Activated naive CD4-positive, alpha-beta T cell treated with anti-CD3 and anti-CD28 coated beads, Interleukin-2, amount 10 ng/mL, durations not matched to agents 7 days and 5 days (primary cell): ENCODE measurements at places on chromosomes 1 and 21.

DNA sequence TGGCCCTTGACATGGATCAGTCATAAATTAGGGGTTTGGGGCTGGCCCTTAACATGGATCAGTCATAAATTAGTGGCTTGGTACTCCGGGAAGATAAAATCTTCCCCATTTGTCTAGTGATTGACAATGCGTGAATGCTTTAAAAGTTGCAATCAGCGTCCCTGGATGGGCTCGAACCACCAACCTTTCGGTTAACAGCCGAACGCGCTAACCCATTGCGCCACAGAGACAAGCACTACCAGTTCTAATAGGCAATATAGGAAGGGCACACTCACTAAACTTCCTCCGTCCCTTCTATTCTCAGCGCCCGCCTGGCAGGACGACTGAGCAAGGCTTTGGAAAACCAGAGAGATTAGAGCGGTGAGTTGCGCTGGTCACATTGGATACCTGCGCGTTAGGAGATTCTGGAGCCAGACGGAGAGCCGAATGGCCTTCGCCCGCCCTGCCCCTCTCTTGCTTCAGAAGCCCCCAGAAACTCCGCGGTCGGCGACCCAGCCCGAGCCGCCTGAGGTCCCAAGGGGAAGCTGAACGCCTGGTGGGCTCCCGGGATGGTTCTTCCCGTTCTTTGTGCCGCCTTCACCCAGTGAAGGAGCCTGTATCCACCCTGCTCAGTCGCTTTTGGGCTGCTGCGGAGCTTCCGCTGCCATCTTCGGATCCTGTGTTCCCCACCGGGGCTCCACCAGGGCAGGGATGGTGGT is 235.9 kb downstream of the FAM72C start:
- H3K27ac ChIP-seq, result no peak overlapping the region
- no peak for DNase-seq
- peaks cover 23% of the 10 kb centered on the region for H3K27me3 ChIP-seq
- no peaks in the 10 kb centered on the region for H3K4me1 ChIP-seq
- H3K36me3 ChIP-seq, result no peaks in the 10 kb centered on the region

DNA sequence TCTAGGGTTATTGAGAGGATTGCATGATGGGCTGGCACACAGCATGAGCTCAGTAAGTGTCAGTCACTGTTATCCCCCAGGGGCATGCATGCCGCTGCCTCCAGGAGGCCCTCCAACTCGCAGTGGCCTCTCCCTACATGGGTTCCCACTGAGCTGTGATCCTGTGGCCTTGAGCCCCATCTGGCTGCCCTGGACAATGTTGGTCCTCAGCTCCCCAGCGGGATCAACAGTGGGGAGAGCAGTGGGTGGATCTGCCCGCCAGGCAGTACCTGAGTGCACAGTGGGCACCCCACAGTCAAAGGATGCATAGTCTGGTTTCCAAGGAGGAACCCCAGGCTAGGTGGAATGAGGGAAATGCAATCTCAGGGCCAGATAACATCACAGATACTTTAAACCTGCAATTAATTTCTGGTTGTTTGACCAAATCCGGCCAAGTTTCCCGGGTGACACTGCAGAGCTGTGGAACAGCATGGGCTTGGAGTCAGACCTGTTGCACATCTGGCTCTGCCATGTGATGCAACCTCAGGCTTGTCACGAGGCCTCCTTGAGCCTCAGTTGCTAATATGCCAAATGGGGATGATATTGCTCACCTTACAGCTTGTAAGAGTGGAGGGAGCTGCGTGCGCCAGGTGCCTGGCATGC is 9.3 kb downstream of the PADI3 start:
- no peaks in the 10 kb centered on the region for H3K4me1 ChIP-seq
- H3K27ac ChIP-seq, result no peak overlapping the region
- H3K36me3 ChIP-seq, result no peaks in the 10 kb centered on the region
- peaks cover 6% of the 10 kb centered on the region for H3K27me3 ChIP-seq

DNA sequence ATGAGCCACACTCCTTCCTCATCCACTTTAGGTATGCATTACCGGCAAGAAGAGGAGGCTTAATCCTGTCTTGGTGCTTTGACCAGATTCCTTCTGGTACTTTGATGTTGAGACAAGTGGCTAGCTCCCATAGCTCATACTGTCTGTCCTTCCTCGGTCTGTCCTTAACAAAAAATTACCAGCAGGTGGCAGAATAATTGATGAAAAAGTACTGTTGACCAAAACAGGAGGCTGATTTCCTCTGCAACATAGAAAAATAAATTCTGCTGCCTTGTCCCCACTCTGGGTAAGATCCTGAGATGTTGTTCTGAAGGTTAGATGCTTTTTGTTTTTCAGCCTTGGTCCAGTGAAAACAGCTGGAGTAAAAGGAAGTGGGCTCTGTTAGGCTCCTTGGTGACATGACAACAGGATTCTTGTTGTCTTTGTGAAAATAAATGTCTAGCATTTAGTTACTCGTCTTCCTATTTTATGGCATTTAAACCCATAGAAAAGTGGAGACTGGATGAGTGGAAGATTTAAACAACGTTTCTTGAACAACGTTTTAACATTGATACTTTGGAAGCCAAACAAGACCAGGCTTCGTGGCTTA is 11.2 kb upstream of the HJV start:
- H3K4me1 ChIP-seq, result peaks cover 36% of the 10 kb centered on the region
- DNase-seq, result no peak
- no peak overlapping the region for H3K4me3 ChIP-seq

DNA sequence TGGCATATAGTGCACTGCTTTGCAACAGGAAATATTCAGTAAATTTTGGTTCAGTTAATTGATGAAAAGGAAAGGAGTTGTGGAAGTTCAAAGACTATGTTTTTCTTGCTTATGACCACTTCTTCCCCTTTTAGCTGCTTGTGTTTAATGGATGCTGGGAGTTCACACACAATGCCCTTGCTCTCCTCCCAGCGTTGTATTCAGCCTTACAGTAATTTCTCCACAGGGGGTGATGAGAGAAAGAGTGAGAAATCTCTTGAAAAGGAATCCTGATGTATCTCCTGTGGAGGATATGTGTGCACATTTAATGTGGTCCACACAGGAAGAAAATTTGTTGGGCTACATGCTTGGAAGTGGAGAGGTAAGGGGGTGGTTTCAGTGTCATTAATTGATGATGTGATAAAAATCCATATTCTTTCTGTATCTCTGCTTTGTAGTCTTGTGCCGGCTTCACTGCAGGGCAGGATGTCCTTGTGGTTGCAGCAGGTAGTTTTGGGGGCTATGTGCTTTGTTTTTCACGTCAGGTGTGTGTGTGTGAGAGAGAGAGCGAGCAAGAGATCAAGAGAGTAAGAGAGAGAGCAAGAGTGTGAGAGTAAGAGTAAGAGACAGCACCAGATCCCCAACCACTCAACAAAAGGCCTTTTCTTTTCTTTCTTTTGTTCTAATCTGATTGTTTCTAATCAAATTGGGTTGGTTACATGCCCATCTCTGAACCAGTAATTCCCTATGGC is 204.4 kb downstream of the RWDD3 start:
- no peak overlapping the region for H3K27ac ChIP-seq
- DNase-seq, result no peak
- no peaks in the 10 kb centered on the region for H3K36me3 ChIP-seq
- no peaks in the 10 kb centered on the region for H3K4me1 ChIP-seq
- no peaks in the 10 kb centered on the region for H3K27me3 ChIP-seq
- H3K4me3 ChIP-seq, result no peak overlapping the region

- DNase-seq, result peak; percentile 64
- peaks cover 31% of the 10 kb centered on the region for H3K36me3 ChIP-seq
Measured at GRCh38 chr1:8423692-8424538, 106.0 kb downstream of the SLC45A1 start.

GRCh38 chr1:189682591-189682990 is 795.1 kb downstream of the BRINP3 start:
- no peak overlapping the region for H3K27ac ChIP-seq
- H3K27me3 ChIP-seq, result no peaks in the 10 kb centered on the region
- H3K4me1 ChIP-seq, result no peaks in the 10 kb centered on the region
- no peak for DNase-seq

DNA sequence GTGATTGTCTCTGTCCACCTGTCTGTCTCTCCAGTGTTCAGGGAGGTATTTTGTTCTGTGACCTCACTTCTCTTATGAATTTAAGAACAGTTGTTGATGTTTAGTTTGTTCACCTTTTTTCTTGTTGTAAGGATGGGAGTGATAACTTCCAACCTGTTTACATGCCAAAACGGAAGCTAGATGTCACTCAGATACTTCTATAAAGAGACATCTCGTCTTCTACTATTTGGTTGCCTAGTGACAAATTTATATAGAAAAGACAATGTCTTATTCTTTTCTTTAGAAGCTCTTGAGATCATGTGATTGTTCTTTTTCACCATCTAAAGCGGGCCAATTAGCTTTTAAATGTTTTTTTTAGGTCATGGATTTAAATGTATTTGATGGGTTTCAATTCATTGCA is 33.8 kb downstream of the PRSS38 start:
- no peak overlapping the region for H3K27ac ChIP-seq
- H3K4me3 ChIP-seq, result no peak overlapping the region
- H3K36me3 ChIP-seq, result no peaks in the 10 kb centered on the region
- DNase-seq, result no peak

GRCh38 chr1:27406362-27406680 is 13.9 kb downstream of the GPR3 start:
- H3K4me1 ChIP-seq, result peaks cover 18% of the 10 kb centered on the region
- no peak for DNase-seq
- peaks cover 31% of the 10 kb centered on the region for H3K36me3 ChIP-seq
- H3K27me3 ChIP-seq, result no peaks in the 10 kb centered on the region
- no peak overlapping the region for H3K27ac ChIP-seq
- H3K4me3 ChIP-seq, result no peak overlapping the region

GRCh38 chr1:117942293-117942692 is 12.8 kb downstream of the WDR3 start:
- H3K36me3 ChIP-seq, result peaks cover 56% of the 10 kb centered on the region
- no peak for DNase-seq

DNA sequence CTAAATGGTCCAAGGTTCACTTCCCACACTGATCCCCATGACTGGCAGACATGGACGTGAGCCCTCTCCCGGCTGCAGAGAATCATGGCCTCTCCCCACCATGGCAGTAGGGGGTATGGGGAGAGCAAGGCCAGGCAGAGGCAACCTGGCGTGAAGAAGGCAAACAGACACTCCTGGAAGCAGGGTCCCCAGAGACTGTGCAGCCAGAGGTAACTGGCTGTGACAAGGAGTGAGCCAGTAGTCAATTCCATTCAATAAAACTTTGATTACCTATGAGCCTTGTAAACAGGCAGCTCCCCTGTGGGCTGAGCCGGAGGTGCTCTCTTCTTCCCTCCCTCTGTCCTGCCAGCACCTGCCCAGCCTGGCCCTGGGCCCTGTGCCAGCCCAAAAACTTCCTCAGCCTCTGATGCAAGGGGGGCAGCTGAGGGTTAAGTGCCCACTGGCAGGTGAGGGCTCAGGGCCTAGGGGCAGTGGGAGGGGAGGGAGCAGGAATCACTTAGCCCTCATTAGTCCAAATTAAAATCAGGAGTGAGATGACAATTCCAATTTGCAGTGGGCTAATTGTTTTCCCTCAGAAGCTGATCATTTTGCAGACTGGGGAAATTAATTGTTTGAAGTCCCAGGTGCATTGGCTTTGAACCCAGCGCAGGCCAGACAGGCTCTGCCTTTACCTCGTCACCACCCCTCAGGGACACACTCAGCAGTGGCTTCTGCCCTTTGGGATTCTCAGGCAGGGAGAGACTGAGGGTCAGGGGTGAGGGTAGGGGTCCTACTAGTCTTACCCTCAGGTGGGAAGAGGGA is 35.6 kb downstream of the LRRN2 start:
- peaks cover 4% of the 10 kb centered on the region for H3K4me1 ChIP-seq
- H3K27ac ChIP-seq, result no peak overlapping the region
- no peak for DNase-seq
- peaks cover 53% of the 10 kb centered on the region for H3K27me3 ChIP-seq
- no peaks in the 10 kb centered on the region for H3K36me3 ChIP-seq

- no peak for DNase-seq
- no peak overlapping the region for H3K27ac ChIP-seq
- no peaks in the 10 kb centered on the region for H3K4me1 ChIP-seq
- H3K4me3 ChIP-seq, result no peak overlapping the region
- no peaks in the 10 kb centered on the region for H3K27me3 ChIP-seq
Measured at GRCh38 chr1:63475761-63476160, 47.3 kb downstream of the ITGB3BP start.

DNA sequence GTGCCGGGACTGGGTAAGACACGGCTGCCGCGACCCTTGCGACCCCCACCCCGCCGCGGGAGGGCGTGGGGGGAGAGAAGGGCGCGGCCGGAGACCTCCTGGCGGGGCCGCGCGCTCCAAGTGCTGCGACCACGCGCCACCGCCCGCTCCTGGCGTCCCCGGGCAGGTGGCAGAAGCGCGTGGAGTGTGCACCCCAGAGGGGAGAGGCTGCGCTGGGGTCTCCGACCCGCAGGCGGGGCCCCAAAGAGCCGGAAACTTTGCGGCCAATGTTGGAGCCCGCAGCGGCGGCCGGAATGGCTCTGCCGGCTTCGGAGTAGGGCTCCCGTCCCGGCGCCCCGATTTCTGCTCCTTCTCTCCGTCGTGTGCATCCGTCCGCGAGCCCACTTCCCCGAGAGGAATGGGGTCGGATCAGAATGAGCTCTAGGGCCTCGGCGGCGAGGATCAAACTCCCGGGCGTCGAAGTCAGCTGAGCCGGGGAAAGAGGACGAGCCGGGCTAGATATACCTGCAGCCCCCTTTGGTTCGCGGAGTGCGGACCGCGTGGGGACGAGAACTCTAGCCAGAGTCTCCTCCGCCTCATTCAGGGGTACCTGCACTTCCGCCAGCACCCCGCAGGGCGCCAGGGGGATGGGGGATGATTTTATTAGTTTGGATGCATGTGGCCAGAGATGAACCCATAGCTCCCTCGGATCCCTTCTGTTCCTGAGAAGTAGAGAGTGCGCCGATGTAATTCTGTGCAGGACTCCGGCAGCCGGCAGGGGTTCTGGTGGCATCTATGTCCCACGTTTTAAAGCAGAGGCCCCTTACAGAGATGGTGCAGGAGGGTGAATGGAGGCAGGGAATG is 751 bp downstream of the STUM start:
- no peaks in the 10 kb centered on the region for H3K36me3 ChIP-seq
- peaks cover 86% of the 10 kb centered on the region for H3K27me3 ChIP-seq
- no peak overlapping the region for H3K27ac ChIP-seq
- no peak for DNase-seq
- H3K4me3 ChIP-seq, result peak overlapping the region; percentile 49

DNA sequence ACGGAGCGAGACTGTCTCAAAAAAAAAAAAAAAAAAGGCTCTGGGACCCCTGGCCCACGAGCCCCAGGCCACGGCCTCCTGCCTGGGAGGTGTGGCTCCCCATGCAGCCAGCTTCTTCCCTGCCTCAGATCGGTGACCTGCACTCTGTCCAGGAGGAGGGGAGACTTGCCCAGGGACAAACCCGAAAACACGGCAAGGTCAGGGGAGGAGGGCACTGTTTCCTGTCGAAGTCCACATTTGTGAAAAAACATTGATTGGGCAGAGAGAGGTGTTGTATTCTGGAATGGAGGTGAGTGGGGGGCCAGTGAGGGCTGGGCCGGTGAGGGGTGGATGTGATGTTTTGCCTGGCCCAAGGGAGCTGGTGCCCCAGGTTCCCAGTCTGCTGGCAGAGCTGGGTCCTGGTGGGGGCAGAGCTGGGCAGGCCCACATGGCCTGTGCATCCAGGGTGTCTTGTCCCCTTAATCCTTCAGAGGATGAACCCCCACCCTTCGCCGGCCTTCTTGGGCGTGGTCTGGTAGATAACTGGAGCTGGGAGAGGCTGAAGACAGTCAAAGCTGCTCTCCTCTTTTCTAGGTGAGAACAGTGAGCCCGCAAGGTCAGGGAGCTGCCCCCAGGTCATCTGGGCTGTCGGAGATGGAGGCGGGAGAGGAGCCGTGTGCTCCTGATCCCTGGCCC is 12.4 kb upstream of the FAAP20 start:
- H3K27ac ChIP-seq, result no peak overlapping the region
- H3K27me3 ChIP-seq, result peaks cover 33% of the 10 kb centered on the region
- no peaks in the 10 kb centered on the region for H3K36me3 ChIP-seq

- H3K36me3 ChIP-seq, result no peaks in the 10 kb centered on the region
- no peak for DNase-seq
- H3K4me1 ChIP-seq, result no peaks in the 10 kb centered on the region
- peaks cover 4% of the 10 kb centered on the region for H3K27me3 ChIP-seq
- no peak overlapping the region for H3K4me3 ChIP-seq
Measured at GRCh38 chr1:182687361-182687760, 3.0 kb upstream of the RGS8 start.
